Hepatocyte (in vitro differentiated cells): ENCODE measurements at places on chromosomes 2 and 18. TPM values are rescaled to one million over a fixed set of nuclear protein-coding genes. Genes with fewer than 3 reads are reported as not detected.
A peak's percentile ranks its signal among the peaks of the same experiment; 100 is the strongest.

DNA sequence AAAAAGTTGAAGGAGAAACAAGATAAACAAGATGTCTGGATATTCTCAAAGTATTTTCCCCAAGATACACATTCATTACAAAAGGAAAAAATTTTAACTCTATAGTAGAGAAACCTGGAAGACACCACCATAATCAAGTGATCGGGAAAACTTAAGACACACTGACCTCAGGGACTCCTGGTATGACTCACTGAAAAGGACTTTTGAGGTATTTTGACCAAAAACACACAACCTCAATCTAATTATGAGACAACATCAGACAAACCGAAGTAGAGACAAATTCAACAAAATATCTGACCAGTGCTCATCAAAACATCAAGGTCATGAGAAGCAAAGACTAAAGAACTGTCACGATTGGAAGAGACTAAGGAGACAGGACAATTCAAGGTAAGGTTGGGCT is 34.7 kb downstream of the LPIN2 start:
- no peaks in the 10 kb centered on the region for H3K36me3 ChIP-seq
- peak overlapping the region; percentile 77 for H3K27ac ChIP-seq
- H3K4me3 ChIP-seq, result no peak overlapping the region
- no peak for DNase-seq
- no peaks in the 10 kb centered on the region for H3K27me3 ChIP-seq
- H3K4me1 ChIP-seq, result peaks cover 61% of the 10 kb centered on the region

DNA sequence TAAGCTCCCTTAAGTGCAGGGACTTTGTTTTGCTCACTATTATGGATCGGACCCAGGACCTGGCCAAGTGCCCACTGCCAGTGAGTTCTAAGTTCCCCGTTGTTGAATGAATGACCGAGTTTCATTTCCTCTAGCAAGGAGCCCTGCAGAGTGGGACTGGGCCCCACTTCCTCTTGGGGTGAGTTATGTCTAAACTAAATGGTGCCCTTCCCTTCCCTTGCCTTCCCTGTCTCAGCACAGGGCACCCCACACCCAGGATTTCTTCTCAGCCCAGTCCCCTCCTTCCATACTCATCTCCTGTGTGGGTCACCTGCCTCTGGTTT is 195.3 kb upstream of the HS6ST1 start:
- no peaks in the 10 kb centered on the region for H3K4me1 ChIP-seq
- H3K4me3 ChIP-seq, result no peak overlapping the region
- H3K27me3 ChIP-seq, result no peaks in the 10 kb centered on the region
- H3K27ac ChIP-seq, result no peak overlapping the region

GRCh38 chr2:225488743-225489142 is 89.2 kb downstream of the NYAP2 start:
- no peak overlapping the region for H3K4me3 ChIP-seq
- no peaks in the 10 kb centered on the region for H3K36me3 ChIP-seq
- no peak for DNase-seq
- H3K27ac ChIP-seq, result no peak overlapping the region
- no peaks in the 10 kb centered on the region for H3K27me3 ChIP-seq

DNA sequence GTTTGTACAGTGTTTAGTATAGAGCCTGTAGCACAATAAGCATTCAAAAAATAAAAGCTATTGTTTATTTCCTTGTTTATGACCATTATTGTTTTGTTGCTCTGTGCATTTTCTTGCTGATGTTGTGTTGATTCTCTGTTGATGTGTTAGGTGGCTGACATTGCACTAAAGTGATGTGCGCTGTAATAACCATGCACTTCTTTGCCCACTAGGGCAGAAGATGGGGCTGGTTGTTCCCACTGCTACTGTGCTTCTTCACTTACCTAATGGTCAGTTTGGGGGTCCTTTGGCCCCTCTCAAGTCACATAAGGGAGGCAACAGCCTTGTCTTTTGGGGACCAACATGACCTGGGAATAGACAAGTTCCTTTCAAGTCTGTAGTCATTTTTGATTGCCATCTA is 6.0 kb downstream of the SCG2 start:
- DNase-seq, result no peak
- H3K27ac ChIP-seq, result no peak overlapping the region
- H3K27me3 ChIP-seq, result no peaks in the 10 kb centered on the region
- H3K36me3 ChIP-seq, result no peaks in the 10 kb centered on the region

GRCh38 chr2:96783388-96783787 is 22.7 kb downstream of the CNNM4 start:
- no peaks in the 10 kb centered on the region for H3K36me3 ChIP-seq
- DNase-seq, result no peak
- no peak overlapping the region for H3K27ac ChIP-seq
- H3K27me3 ChIP-seq, result no peaks in the 10 kb centered on the region

DNA sequence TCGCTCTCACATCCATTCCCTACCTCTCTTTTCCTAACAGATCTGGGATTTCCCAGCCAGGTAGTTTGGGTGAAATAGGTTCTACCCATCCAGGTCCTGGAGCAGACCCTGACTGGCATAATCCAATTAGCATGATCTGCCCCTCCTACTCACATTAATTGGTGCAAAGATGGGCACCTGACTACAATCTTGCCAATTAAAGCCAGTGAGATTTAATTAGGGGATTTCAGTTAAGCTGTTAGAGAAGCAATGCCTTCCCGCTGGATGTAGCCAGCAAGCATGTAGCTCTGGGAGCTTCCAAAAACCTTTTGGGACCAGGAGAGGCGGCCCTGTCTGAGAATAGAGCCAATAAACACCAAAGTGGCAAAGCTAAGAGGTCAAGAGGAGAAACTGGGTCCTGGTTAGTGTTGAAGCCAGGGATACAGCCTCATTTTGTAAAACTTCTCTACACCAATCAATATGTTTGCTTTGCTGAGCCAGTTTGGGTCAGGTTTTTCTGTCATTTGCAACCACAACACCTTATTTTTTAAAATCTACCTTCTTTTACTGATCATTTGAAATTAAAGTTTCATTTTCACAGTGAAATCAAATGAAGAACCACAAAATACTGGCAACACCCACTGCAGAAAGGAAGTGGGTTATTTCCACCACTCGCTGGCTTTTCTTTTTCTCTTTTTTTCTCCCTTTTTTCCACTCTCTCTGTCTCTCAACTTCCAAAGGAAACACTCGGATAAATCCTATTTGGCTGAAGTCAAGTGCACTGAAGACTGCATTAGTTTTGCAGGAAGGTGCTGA is 3.2 kb upstream of the TTC39C start:
- H3K4me3 ChIP-seq, result no peak overlapping the region
- H3K36me3 ChIP-seq, result no peaks in the 10 kb centered on the region
- H3K4me1 ChIP-seq, result no peaks in the 10 kb centered on the region
- DNase-seq, result no peak

DNA sequence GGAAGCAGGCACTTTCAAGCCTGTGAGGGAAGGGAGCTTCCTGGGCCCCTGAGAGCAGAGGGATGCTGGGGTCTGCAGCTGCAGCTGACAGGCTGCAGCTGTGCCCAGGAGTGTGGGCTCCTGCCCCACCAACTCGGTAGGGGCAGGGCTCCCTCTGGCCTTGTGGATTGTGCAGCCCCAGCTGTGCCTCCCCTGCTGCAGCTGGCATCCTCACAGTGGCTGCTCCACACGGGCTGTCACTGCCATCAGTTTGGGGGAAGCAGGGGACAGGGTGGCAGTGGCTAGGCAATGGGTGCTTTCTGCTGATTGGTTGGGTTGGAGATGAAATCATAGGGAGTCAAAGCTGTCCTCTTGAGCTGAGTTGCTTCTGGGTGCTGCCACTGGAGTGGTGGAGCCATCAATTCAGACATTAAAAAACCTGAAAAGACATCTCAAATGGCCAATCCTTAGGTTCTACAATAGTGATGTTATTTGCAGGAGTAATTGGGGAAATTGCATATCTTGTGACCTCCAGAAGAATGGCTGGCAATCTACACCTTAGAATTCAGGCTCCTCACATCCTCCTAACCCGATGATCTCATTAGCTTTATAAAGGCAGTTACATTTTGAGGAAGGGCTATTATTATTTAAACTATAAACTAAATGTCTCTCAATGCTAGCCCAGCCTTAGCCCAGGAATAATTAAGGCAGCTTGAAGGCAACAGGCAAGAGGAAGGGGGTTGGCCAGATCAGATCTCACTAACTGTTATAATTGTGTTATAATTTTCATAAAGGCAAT is 41.3 kb downstream of the FAM171B start:
- H3K27ac ChIP-seq, result no peak overlapping the region
- H3K27me3 ChIP-seq, result no peaks in the 10 kb centered on the region
- no peak overlapping the region for H3K4me3 ChIP-seq
- H3K4me1 ChIP-seq, result peaks cover 8% of the 10 kb centered on the region

- H3K36me3 ChIP-seq, result no peaks in the 10 kb centered on the region
- H3K4me1 ChIP-seq, result no peaks in the 10 kb centered on the region
- H3K27ac ChIP-seq, result no peak overlapping the region
- DNase-seq, result no peak
- no peaks in the 10 kb centered on the region for H3K27me3 ChIP-seq
These were observed 42.7 kb downstream of the MAP3K20 start for GRCh38 chr2:173118395-173118794.

DNA sequence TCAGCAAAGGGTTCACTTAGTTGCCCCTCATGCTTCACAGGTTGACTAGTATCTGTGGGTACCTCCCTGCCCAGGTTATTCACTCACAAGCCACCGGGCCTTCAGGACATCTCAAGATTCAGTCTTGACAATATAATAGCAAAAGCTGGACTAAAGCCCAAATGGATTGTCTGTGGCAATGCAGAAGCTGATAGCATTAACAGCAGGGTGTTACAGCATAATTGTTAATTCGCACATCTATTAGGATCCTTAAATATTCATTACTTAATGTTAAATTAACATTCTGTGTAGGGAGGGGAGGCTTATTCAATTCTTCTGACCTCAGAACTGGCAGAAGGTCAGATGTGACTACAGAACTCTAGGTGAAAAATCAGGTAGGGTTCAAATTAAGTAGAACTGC is 20.2 kb upstream of the GTF2A1L start:
- no peaks in the 10 kb centered on the region for H3K36me3 ChIP-seq
- H3K4me3 ChIP-seq, result no peak overlapping the region
- DNase-seq, result no peak
- no peaks in the 10 kb centered on the region for H3K4me1 ChIP-seq

- peaks cover 16% of the 10 kb centered on the region for H3K4me1 ChIP-seq
- no peak for DNase-seq
- H3K4me3 ChIP-seq, result no peak overlapping the region
- no peaks in the 10 kb centered on the region for H3K36me3 ChIP-seq
- H3K27me3 ChIP-seq, result no peaks in the 10 kb centered on the region
- no peak overlapping the region for H3K27ac ChIP-seq
These were observed 120.7 kb downstream of the NCK2 start for GRCh38 chr2:105865222-105865913.

GRCh38 chr18:25145731-25146511 is 206.0 kb downstream of the ZNF521 start:
- no peak for DNase-seq
- H3K4me1 ChIP-seq, result no peaks in the 10 kb centered on the region
- H3K27ac ChIP-seq, result no peak overlapping the region
- no peak overlapping the region for H3K4me3 ChIP-seq
- no peaks in the 10 kb centered on the region for H3K36me3 ChIP-seq
- no peaks in the 10 kb centered on the region for H3K27me3 ChIP-seq

GRCh38 chr2:37869771-37870170 is 55.3 kb upstream of the RMDN2 start:
- no peaks in the 10 kb centered on the region for H3K36me3 ChIP-seq
- H3K4me1 ChIP-seq, result peaks cover 40% of the 10 kb centered on the region
- H3K27ac ChIP-seq, result no peak overlapping the region
- no peak for DNase-seq
- H3K27me3 ChIP-seq, result no peaks in the 10 kb centered on the region

GRCh38 chr2:109194620-109194937 is 65.6 kb downstream of the SH3RF3 start:
- no peak for DNase-seq
- no peaks in the 10 kb centered on the region for H3K4me1 ChIP-seq
- no peak overlapping the region for H3K4me3 ChIP-seq
- H3K27me3 ChIP-seq, result no peaks in the 10 kb centered on the region
- H3K36me3 ChIP-seq, result no peaks in the 10 kb centered on the region
- no peak overlapping the region for H3K27ac ChIP-seq

GRCh38 chr2:119113489-119113770 is 45.1 kb downstream of the C1QL2 start:
- no peaks in the 10 kb centered on the region for H3K27me3 ChIP-seq
- H3K4me3 ChIP-seq, result no peak overlapping the region
- no peak for DNase-seq
- H3K4me1 ChIP-seq, result peaks cover 20% of the 10 kb centered on the region
- no peak overlapping the region for H3K27ac ChIP-seq

GRCh38 chr18:52313213-52313612 is 26.8 kb upstream of the DCC start:
- H3K27me3 ChIP-seq, result no peaks in the 10 kb centered on the region
- no peak overlapping the region for H3K4me3 ChIP-seq
- H3K4me1 ChIP-seq, result no peaks in the 10 kb centered on the region
- H3K36me3 ChIP-seq, result no peaks in the 10 kb centered on the region

GRCh38 chr18:54952026-54952425 is 7.2 kb downstream of the CCDC68 start:
- H3K4me1 ChIP-seq, result peaks cover 17% of the 10 kb centered on the region
- no peaks in the 10 kb centered on the region for H3K36me3 ChIP-seq
- H3K4me3 ChIP-seq, result no peak overlapping the region
- DNase-seq, result no peak

- DNase-seq, result no peak
- H3K27me3 ChIP-seq, result no peaks in the 10 kb centered on the region
- H3K4me1 ChIP-seq, result no peaks in the 10 kb centered on the region
These were observed at the start of gene CD226 for GRCh38 chr18:69947361-69948133. Gene CD226 (minus strand): TSS chr18:69947873. CDS start chr18:69947406, 467 bp downstream.

- no peak overlapping the region for H3K27ac ChIP-seq
- no peak for DNase-seq
- H3K27me3 ChIP-seq, result no peaks in the 10 kb centered on the region
- H3K36me3 ChIP-seq, result no peaks in the 10 kb centered on the region
- H3K4me3 ChIP-seq, result no peak overlapping the region
- no peaks in the 10 kb centered on the region for H3K4me1 ChIP-seq
These were observed 36.9 kb downstream of the ACMSD start for GRCh38 chr2:134875309-134875708.

DNA sequence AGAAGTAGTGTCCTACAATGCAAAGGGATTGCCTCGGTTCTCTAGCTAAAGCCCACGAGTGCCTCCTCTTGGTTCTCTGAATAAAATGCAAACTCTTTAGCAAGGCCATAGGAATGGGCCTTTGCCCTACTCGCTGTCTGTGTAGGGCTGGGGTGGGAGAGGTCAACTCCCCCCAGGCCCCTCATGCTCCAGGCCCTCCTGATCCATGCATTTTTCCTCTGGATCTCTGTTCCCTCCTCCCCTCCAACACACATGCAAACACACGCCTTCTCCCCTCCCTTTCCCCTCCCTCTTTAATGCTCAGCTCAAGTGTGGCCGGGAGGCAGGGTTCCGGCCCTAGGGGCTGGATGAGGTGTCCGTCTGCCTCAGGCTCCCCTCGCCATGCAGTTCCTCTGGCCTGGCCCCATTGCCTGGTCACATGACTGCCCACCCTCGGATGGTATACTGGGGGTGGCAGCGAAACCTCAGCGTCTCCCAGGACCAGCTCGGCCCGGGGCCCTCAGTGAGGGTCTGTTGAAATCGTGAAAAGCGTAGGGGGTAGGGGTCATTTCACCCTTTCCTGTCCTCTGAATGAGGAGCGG is 14.9 kb upstream of the KLF11 start:
- no peak overlapping the region for H3K4me3 ChIP-seq
- no peaks in the 10 kb centered on the region for H3K27me3 ChIP-seq
- no peak overlapping the region for H3K27ac ChIP-seq

TBR1 gene
- not detected in 2 replicates for polyA plus RNA-seq

NEU2 gene
- not detected in 2 replicates for polyA plus RNA-seq

SLC40A1 gene
- polyA plus RNA-seq, result 153 and 186 TPM in 2 replicates

C2orf92 gene
- polyA plus RNA-seq, result 4.5 and 7.2 TPM in 2 replicates

DAW1 gene
- 0.63 and 0.88 TPM in 2 replicates for polyA plus RNA-seq

ACTG2 gene
- 41.1 and 44.5 TPM in 2 replicates for polyA plus RNA-seq

SEMA4C gene
- 28.6 and 33.4 TPM in 2 replicates for polyA plus RNA-seq

C1QL2 gene
- polyA plus RNA-seq, result 9.9 and 12.9 TPM in 2 replicates

SOX11 gene
- polyA plus RNA-seq, result 2.5 and 3.0 TPM in 2 replicates

CD207 gene
- 0.29 TPM in 1 of 2 replicates, not detected in the other for polyA plus RNA-seq

ALMS1 gene
- polyA plus RNA-seq, result 4.6 and 5.4 TPM in 2 replicates

LYG2 gene
- polyA plus RNA-seq, result not detected in 2 replicates

CIB4 gene
- polyA plus RNA-seq, result 0.29 TPM in 1 of 2 replicates, not detected in the other

SKOR2 gene
- polyA plus RNA-seq, result not detected in 2 replicates
